ENCODE measurements at places on chromosomes 16 and 17.

- DNase-seq, result no peak
Observed at GRCh38 chr16:52597772-52598483, 51.0 kb upstream of the TOX3 start.

DNA sequence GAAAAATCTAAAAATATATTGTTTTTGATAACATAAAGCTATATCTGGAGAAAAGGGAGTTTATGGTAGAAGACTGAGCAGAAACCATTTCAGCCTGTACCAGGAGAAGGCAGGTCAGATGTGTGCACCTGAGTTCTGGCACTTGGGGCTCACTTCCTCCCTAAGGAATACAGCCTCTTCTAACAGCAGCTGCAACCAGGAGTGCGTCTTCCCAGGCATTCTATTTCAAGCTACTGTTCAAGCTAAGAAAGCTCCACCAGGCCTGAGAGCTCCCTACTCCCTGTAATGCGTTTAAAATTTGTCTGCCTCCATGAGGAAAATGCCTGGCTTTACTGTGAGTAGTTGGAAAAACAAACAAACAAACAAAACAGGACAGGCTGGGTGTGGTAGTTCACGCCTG, 96.1 kb downstream of the ZNF778 start:
- no peak for DNase-seq

GRCh38 chr16:58025351-58026138, at the start of gene MMP15:
Gene MMP15 (plus strand): TSS chr16:58025754. CDS start chr16:58026351, 597 bp downstream.
- peak; percentile 81 for DNase-seq

DNA sequence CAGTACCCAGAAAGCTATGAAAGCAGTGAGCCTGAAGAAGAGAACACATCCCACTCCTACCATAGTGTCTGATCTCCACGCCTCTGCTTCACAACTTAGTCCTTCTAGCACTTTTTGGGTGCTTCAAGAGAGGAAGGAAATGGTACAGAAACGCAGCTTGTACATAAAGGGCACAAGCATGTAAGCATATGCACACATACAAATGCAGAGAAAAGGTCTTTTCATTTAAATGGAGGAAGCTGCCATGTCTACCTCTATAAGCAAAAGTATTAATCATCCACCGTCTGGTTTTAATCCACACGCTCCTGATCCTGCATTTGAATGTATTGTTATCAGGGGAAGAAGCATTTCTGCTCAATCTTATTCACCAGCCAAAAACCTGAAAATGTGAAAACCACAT, 100.7 kb downstream of the HIC1 start:
- DNase-seq, result no peak

- DNase-seq, result peak; percentile 77
Observed at GRCh38 chr16:71474864-71475263, 12.8 kb upstream of the ZNF23 start.

DNA sequence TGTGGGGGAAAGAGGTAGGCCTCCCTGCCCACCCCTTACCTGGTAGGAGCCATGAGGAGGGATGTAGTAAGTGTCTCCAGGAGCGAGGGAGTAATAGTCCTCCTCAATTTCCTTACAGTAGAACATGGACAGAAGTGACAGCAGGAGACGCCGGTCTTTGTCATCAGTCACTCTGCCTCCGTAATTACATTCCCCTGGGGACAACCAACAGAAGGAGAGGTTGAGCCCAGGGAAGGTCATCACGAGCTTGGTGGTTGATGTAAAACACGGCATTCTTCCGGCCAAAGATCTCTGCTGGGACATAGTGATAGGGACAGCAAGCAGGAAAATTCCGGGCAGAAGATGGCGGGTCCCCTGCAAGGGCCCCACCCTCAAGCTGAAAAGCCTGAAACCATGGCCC, 47.9 kb downstream of the LYRM1 start:
- no peak for DNase-seq

GRCh38 chr17:62750631-62751051, 57.5 kb downstream of the MARCHF10 start:
- no peak for DNase-seq

DNA sequence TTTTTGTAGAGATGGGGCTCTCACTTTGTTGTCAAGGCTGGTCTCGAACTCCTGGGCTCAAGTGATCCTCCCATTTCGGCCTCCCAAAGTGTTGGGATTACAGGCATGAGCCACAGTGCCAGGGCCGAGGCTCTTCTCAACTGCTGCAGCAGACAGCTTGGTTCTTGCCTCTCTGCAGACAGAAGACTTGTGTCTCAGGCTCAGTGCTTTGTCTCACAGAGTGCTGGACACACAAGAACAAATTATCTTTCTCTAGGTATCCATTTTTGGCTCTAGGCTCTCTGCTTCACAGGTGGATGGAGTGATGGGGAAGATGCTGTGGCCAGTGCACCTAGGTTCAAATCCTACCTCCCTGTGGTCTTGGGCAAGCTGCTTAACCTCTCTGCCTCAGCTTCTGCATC, 80.8 kb upstream of the RNU2-1 start:
- DNase-seq, result no peak

DNA sequence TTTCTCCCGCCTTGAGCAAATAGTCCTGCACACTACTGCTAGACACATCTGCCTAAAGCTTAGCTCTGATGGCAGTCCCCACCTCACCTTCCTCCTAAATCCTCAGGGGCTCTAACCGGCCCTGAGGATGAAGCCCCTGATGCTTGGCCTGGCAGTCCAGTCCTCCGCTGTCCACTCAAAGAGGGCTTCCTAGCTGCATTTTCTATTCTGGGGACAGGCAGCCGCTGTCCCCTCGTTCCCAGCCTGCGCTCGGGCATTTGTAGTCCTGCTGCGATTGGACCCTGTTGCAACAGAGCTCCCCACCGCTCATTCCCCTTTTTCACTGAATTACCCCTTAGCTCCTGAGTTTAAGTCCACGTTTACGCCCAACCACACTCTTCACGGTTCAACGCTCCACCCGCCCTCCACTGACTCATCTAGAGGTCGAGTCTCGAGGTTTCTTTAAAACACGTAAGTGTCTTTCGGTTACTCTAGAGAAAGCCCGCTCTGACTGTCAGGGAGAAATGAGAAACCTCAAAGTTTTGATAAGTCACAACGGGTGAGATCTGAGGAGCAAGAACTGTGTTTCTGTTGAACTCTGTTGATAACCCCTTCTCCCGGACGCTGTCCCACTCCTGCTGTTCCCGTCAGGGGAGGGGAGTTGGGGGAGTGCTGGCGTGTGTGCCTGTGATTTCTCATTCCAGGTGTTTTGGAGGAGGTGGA, 4.5 kb downstream of the CCR7 start:
- DNase-seq, result no peak

DNA sequence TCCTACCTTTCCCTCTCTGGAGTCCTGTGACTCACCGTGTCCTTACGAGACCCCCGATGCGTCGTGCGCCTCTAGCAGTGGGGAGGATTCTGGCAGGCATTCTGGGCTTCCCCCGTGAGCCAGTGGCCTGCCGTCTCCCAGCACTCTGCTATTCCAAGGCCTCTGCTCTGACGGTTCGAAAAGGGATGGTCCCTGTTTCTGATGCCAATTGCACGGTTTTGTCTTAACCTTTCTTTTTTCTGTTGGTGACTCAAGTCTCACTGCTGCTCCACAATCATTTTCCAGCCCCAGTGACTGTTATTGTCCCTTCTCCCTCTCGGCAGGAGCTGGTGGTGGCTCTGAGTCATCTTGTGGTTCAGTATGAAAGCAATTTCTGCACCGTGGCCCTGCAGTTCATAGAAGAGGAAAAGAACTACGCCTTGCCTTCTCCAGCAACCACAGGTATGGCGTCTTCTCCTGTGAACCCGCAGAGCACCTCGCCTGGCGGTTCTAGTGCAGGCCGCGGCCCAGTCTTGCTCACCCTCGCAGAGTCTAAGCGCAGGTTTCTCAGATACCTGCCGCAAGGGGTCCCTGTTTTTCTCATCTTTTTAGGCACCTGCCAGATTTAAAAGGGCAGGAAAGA, 100.1 kb upstream of the CHMP6 start:
- DNase-seq, result peak; percentile 94

GRCh38 chr16:2490190-2491105, 15.5 kb downstream of the TBC1D24 start:
- DNase-seq, result no peak

DNA sequence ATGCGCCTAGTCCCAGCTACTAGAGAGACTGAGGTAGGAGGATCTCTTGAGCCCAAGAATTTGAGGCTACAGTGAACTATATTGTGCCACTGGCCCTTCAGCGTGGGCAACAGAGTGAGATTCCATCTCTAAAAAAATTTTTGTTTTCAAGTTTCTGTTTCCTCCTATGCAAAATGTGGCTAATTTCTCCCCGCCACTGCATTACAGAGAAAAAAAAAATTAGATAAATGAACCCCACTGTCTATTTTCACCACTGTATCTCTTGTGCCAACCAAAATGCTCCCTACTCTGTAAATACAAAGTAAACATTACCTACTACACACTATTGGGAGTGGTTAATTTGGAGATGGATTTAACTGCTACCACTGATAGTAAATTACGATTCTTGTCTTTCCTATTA, 2.0 kb downstream of the MARF1 start:
- DNase-seq, result no peak

- no peak for DNase-seq
Observed at GRCh38 chr16:54526916-54527315, 240.3 kb upstream of the IRX3 start.

DNA sequence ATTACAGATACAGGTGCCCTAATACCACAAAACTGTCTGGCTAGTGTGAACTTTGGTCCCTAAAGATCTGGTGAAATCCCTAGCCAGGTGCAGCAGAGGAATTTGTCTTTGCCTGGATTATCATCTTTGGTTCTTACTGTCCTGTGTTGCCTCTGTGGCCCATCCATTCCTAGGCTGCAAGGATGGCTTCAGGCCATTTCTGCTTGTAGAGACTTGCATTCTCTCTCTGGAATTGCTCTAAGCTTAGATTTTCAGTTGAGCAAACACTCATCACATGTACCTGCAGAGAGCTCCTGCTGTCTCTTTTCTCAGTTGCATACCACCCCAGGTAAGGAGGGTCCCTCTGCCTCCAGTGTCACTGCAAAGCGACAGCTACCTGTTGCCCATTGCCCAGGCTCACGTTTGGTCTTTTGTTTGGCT, 114.9 kb downstream of the PRKCA start:
- no peak for DNase-seq

DNA sequence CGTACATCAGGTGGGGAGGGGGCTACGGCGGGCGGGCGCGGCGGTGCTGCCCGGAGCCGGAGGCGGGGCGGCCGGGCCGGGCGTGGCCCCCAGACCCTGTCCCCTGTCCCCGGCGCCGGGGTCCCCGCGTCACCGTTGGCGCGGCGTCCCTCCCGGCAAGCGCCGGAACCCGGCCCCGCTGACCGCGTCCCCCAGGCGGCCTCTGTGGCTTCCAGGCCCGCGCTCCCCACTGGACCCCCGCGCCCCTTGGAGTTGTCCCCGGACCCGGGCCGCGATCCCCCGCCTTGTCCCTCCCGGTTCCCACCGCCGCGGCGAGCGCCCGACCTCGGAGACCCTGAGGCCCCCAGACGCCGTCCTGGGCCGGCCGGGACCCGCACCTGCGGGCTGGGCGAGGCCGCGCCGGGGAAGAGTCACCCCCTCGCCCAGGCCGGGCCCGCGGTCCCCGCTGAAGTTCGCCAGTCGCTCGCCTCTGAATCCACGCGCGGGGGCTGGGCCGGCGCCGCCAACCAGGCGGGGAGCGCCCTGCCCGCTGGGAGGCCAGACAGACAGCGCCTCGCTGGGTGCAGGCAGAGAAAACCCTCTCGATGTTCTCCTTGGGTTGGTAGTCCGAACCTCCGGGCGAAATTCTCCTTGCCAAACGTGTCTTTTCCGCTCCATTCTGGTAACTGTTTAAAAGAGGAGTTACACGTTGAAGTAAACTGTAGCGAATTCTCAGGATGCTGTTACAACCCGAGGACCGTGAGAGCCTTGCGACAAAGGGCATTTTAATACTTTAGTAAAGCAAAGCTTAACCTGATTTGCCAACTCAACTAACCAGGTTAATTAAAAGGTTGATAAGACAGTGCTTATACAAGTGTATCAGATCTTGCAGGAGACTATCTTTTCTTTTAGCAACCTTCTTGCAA, 761 bp downstream of the GAN start:
- peak; percentile 72 for DNase-seq

- DNase-seq, result no peak
Observed at GRCh38 chr16:80028581-80029380, 428.2 kb upstream of the MAF start.

GRCh38 chr17:54662978-54663876, 237.4 kb upstream of the TOM1L1 start:
- no peak for DNase-seq

DNA sequence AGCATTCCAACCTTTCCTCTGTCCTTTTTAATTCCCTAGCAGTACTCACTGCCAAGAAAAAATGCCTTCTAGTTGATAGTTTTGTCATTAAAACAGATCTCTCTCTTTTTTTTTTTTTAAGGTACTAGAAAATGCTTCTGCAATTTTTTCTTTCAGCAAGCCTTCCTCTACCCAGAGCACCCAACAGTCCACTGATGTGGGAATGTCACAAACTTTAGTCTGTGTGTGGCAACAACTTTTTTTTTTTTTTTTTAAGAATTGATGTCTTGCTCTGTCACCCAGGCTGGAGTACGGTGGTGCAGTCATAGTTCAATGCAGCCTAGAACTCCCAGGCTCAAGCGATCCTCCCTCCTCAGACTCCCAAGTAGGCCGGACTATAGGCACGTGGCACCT, 34.7 kb downstream of the CDRT15 start:
- DNase-seq, result no peak

- DNase-seq, result no peak
Observed at GRCh38 chr17:1852327-1852726, 22.5 kb downstream of the RPA1 start.

DNA sequence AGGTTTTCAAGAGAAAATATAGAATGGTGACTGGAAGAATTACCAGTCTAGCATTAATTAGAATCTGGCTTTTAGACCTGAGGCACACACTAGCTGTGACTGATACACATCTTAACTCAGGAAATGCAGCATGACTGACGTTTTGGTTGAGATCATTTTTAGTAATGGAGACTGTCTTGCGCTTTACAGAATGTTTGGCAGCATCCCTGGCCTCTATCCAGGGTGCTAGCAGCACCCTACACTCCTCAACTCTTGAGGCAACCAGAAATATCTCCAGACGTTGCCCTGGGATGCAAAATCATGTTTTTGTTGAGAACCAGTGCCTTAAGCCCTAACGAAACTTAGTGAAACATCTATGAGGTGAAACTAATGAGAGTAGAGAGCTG, 109.0 kb downstream of the HS3ST3A1 start:
- DNase-seq, result no peak

GRCh38 chr16:89601906-89602272, 11.6 kb upstream of the DPEP1 start:
- DNase-seq, result no peak

DNA sequence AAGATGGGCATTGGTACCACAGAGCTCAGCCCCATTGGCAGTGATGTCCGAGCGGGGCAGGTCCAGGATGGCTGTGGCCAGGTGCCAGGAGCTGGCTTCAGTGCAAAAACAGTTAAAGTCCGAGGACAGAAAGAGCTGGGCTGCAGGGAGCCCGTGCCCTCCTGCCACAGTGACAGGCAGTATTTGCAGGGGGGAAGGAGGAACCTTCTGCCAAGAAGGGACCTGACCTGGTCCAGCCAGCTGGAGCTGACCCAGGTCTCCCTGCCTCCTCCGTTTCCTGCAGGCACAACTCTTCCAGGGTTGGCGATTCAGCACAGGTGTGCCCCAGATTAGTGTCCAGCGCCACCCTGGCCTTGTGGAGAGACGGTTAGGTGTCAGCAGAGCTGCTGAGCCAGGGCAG, 199.0 kb downstream of the ENGASE start:
- DNase-seq, result no peak

Data from AG08396 (cell line).